ENCODE measurements at places on chromosomes 7 and 10.

DNA sequence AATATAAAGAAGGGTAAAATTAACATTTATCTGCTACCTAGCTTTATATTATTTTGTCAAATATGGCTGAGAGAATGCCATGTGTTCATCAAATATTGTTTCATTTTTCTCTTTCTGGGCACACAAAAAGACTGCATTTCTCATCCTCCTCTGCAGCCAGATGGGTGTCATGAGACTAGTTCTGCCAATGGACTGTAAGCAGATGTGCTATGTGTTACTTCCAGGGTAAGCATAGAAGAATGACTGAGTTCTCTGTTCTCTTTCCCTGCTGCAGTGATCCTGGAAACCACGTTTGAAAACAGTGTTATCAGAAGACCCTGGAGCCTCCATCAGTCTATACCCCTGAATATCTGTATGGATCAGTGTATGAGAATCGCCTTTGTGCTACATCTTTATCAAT, 24.1 kb upstream of the SLK start:
- DNase-seq = no peak

DNA sequence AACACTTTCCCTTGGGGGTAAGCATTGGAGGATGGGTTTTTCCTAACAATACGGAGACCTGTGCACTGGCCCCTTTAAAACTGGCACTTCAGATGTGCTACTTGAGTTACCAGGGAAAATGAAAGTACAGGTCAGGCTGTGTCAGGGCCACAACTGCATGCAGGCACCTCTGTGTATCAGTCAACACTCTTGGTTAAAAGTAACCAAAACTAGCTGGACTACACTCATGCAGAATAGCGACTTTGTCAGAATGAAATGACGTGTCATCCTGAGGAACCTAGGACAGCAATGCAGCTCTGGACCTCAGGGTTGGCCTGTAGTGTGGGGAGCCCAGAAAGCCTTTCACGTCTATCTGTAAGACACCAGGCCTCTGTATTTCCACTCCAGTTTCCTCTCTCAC, 33.8 kb upstream of the SMKR1 start:
- no peak for DNase-seq

DNA sequence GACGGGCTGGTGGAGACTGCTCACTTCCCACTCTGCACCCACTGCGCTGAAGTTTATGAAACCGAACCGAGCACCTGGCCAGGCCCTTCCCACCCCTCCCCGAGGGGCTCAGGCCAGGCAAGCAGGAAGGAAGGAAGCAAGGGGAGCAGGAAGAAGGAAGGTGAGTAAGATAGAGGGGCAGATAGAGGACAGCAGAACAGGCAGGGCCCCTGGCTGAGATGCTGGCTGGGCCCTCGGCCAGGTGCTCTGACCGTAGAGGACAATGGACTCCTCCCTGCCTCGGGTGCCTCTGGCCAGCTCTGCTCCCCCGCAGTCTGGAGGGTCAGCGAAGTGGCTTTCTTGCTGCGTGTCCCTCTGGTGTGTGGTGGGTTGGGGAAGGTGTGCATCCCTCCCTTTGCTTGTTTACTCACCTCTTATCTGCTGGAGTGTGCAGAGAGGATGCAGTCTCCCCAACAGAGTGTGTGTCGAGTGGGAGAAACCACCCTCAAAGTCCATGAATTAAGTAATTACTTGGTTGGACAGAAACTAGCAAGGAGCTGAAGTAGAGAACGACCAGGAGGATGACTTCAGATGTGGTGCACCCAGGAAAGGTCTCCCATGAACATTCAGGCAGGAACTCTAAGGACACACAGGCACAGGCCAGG, 82.8 kb upstream of the PPP2R2D start:
- no peak for DNase-seq

DNA sequence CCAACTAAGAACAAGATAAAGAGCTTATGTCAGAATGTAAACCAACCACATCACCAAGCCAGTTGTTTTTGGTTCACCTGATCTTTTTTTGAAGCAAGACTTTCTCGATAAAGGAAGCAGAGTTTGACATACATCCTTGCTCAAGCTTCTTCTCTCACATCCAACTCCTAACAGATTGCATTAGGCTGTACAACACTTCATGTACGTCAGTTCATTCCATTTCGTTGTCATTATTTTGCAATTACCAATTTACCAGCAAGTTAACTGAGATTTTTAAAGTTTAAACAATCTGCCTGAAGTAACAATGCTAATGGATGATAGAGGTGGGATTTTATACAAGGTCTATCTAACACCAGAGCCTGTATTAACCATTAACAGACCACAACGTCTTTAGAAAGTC, 41.0 kb downstream of the NRAP start:
- no peak for DNase-seq

DNA sequence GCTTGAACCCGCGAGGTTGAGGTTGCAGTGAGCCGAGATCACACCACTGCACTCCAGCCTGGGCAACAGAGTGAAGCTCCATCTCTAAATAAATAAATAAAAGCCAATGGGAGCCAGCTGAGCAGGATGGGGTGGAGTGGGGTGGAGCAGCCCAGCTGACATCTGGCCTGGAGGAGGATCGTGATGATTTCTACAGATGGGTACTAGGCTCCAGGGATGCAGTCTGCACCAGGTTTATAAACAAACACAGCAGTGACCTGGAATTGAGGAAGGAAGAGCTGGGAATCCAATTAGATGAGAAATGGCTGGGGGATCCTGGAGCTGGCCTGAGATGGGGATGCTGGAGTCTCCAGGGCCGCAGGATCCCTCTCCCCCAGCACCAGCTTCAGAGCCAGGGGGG, 7.3 kb upstream of the GRIFIN start:
- DNase-seq = no peak

- no peak for DNase-seq
These were observed 239.0 kb downstream of the DNAJB6 start for GRCh38 chr7:157575777-157576176.

GRCh38 chr10:132297526-132297925, 10.2 kb downstream of the STK32C start:
- no peak for DNase-seq

- no peak for DNase-seq
These were observed 188.4 kb upstream of the COL1A2 start for GRCh38 chr7:94206295-94206694.

DNA sequence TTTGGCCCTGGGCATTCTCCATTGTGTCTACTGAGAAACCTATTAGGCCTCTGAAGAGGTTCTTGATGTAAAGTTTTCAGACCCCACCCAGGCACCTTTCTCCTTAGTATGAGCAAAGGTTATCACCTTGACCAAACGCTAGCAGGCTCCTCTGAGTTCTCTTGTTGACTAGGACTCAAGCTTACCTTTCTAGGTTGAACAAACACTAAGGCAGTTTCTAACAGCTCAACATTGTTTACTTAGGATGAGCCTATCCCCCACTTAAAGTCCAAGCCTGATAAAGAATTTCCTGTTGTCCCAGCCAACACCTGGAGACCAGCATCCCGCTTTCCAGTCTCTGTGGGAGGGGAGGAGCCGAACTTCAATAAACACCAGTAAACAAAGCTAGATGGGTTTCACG, 26.3 kb upstream of the ITGB8 start:
- no peak for DNase-seq

DNA sequence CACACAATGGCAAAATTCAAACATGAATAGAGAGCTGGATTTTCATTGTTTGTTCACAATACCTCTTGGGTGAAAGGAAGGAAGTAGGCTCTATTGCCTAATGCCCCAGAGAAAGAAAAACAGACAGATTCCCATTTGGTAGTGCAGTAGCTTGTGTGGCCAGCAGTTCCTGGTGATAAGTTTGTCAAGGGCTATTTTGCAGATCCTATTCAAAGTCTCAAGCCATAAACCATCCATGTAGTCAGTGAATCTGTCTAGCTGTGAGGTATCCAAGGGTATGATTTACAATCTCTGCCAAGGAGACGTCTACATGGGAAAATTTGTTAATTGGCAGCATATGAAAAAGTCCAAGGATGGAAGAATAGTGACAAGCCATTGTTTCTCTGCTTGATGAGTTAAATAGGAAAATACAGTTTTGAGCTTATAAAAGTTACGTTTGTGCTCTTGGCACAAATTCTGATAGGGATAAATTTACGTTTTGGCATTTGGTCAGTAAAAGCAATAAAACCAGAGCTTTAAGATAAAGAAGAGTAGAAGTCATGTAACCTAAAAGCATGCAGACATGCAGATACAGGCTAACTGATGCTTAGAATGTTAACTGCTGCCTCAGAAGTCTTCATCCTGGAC, 269.1 kb downstream of the GATA3 start:
- no peak for DNase-seq

DNA sequence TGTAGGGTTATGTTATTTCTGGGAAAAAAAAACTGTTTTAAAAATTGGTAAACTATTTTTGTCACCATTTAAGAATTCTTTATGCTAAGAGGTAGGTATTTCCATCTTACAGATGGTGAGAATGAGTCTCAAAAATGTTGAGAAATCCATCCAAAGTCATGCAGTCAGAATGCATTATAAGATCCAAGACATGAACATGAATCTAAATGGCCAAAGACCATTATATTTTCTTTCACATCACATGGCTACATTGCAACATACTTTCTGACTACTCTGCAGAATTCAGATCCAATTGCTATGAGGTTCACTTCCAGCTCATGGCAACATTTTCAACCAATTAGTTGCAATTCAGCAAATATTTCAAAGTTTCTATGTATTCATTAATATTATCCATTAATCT, 181.2 kb downstream of the TWIST1 start:
- no peak for DNase-seq

DNA sequence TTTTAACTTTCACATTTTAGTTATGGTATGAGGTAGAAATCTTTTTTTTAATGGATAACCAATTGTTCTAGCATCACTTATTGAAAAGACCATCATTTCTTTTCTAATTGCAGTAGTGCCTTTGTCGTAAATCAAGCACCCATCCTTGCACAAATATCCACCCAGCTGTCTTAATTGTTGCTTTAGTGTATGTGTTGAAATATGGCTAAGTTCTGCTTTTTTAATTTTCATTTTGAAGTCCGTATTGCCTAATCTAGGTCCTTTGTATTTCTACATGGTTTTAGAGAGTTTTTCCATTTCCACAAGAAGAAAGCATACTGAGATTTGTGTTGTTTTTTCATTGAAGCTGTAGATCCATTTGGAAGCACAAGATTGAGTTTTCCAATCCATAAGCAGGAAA, 259.6 kb upstream of the SEMA3E start:
- no peak for DNase-seq

GRCh38 chr10:109895095-109895818, 28.1 kb downstream of the XPNPEP1 start:
- no peak for DNase-seq

GRCh38 chr7:87218796-87219544, 562 bp downstream of the TMEM243 start:
- DNase-seq = peak; percentile 45

GRCh38 chr10:23173214-23174073, 18.7 kb upstream of the PTF1A start:
- peak; percentile 61 for DNase-seq

DNA sequence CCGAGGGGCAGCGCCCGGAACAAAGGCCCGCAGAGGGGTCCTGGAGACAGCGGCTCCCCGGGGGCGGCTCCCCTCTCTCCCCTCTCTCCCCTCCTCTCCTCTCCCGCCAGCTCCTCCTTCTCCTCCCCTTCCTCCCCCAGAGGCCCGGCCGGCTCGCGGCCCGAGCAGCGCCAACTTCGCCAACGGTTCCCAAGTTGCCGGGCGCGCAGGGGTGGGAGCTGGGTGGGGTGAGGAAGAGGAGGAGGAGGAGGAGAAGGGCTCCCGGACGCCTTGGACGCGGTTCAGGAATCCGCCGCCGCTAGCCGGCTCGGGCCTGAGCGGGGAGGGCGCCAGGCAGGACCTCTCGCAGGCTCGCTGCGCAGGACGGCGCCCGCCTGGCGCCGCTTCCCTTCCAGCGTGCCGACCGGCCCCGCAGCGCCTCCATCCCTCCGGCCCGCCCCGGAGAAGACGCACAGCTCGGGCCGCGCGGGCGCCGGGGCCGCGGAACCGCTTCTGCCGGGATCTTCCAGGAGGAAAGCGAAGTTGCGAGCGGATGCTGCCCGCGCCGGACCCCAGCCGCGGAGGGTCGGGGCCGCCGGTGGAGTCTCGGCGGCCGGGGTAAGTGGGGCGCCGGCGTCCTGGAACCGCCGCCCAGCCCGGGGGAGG, at the start of gene CHST3:
Gene CHST3, plus strand, starts transcription at position 298 of the 645 bp plus-strand sequence. CDS start 41,448 bp downstream, outside the sequence.
- DNase-seq = peak; percentile 61

DNA sequence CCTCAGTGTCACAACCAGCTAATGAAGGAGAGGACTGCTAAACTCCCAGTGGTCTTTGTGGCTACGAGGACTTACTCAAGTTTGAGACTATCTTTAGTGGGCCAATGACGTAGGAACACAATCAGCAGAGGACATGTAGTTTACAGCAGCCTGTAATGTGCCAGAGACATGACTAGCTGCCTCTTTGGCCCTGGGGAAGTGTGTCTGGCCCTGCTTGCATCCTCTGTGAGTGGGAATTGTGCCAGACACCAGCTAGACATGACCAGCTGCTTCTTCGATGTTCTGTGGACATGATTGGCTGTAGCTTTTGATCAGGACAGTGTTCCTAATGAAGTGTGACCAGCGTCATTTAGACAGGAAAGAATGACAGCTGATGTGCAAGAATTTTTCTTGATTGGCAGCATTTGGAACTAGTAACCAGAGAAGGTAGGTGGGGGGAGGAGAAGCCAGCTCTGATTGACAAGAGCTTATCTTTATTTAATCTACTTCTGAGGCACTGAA, 141.7 kb downstream of the AUTS2 start:
- DNase-seq = peak; percentile 17

GRCh38 chr7:115435178-115435577, 513.3 kb downstream of the MDFIC start:
- DNase-seq = no peak

DNA sequence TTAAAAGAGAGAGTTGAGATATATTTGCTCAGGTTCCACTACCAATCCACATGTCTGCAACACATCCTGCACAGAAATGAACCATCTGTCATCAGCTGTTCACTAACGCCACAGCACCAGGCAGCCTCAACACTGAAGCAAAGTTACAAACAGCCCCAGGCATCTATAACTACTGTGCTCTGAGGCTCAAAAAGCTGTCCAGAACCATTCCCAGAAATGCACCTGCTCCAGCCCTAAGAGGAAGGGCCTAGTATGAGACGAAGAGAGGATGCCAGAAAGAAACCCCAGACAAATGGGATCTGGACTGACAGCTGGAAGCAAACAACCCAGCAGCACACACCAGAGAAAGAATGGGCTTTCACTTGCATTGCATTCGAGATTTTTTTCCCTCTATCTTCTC, 159.3 kb downstream of the ELMO1 start:
- DNase-seq = no peak

- DNase-seq = no peak
These were observed 109.5 kb downstream of the PHF14 start for GRCh38 chr7:11083214-11083568.

DNA sequence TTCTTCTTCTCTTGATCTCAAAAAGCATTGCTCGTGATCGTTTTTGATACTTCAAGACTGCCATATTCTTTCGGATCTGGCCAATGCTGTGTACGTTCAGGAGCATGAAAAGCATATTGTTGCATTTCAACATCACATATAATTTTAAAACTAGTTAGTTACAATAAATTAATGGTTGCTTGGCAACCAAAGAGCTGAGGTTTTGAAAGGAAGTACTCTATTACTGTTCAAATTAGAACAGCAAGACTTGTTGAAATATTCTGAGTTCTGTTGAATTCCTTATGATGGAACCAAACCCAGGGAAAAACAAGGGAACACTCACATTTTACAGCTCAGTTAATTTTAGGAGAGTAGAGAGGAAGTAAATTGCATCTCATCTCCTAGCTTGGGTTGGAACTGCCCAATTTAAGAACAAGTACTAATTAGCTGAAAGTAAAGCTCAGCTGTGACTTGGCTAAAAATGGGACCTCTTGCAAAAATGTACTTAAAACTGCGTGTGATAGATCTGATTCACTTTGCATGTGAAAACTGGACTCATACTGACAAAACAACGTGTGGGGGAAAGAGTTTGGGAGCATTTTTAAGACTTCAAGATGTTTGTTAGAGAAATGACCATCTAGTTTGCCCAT, 21.2 kb downstream of the OR9A2 start:
- no peak for DNase-seq
